ENCODE measurements at places on chromosomes 1 and 21. TPM values are rescaled to one million over a fixed set of nuclear protein-coding genes. Genes with fewer than 3 reads are reported as not detected.

Gene FOXD3
- not detected for total RNA-seq

Gene HORMAD1
- total RNA-seq: not detected

Gene FCRL4
- not detected for total RNA-seq

Gene FDPS
- total RNA-seq: 148 TPM

Gene SLC6A9
- 13.9 TPM for total RNA-seq

Gene FABP3
- total RNA-seq: 18.1 TPM

Gene HIVEP3
- total RNA-seq: 4.9 TPM

Gene BATF3
- 1.8 TPM for total RNA-seq

Gene ZZZ3
- total RNA-seq: 24.8 TPM

Gene CAMK1G
- 0.51 TPM for total RNA-seq

Gene ZC3H12A
- total RNA-seq: 14.8 TPM
